ENCODE measurements at places on chromosomes 12 and 14.

DNA sequence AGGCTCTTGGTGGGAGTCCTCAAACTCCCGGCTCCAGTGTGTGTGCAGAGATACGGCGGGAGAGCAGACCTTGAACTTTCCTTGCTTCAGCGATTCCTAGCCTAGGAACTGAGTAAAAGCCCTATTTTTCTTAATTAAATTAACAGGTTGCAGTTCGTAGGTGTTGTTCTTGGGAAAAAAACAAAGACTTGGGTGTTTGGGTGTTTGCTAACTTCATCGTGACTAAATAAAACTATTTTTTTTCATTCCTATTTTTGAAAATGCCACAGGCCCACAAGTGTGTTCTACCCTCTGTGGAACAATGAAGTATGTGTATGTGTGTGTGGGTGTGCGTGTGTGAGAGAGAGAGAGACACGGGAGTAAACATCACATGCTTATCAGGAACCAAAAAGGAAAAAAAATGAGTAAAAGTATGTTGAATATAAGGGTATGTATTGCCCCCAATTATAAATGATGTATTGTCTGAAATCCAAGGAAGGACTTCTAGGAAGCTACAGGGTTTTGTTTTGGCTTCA lies 651 bp downstream of the TMEM117 start:
- DNase-seq: no peak

DNA sequence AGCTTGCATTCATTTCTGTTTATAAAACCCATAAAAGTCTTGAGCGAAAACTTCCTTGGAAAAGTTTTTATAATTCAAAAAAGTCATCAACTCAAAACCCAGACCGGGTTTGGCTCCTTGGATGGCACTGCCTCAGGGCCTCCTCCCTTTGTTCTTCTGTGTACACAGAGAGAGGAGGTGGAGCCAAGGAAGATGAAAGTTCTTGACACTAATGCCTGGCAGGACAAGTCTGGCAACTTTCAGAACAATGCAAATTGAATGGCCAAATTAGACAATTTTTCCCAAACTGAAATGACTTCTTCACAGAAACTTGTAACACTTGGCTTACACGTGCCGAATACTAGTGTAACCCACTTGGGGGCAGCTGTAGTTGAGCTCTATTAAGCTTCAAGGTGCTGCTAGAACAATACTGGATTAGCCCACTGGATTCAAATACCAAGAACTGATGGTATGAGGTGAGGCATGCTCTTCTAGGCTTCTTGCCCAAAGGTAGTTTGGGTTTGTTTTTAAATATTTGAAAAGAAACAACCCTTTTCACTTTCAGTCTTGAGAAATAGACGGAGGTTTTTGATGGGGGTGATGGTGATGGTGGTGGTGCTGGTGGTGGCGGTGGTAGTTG lies 86.6 kb upstream of the FRMD6 start:
- no peak for DNase-seq

- no peak for DNase-seq
These were observed 471.8 kb upstream of the FLRT2 start for GRCh38 chr14:85058150-85058549.

GRCh38 chr12:24997970-24998582 lies 49.2 kb upstream of the BCAT1 start:
- DNase-seq: no peak

- DNase-seq: no peak
These were observed 63.7 kb downstream of the ZNF664 start for GRCh38 chr12:124036657-124037109.

- no peak for DNase-seq
These were observed 405.2 kb downstream of the EGLN3 start for GRCh38 chr14:33545696-33546095.

DNA sequence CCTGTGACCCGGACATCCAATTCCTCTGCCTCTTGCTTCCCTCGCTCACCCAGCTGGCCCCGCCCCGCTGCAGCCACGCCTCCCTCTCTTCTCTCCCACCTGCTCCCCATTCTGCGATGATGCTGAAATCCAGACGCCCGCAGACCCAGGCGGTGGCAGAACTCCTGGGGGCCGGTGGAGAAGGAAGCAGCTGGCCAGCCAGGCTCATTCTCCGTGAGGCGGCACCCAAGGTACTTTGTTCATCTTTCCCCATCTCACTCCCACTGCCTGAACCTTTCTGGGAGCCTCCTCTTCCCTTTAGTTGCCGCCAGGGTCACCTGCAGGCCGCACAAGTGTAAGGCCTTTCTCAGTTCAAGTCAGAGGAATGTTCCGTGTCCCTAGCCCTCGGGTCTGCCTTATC lies 35.7 kb downstream of the FOXN4 start:
- no peak for DNase-seq

- no peak for DNase-seq
These were observed 200.7 kb upstream of the SLC38A2 start for GRCh38 chr12:46573347-46573658.

DNA sequence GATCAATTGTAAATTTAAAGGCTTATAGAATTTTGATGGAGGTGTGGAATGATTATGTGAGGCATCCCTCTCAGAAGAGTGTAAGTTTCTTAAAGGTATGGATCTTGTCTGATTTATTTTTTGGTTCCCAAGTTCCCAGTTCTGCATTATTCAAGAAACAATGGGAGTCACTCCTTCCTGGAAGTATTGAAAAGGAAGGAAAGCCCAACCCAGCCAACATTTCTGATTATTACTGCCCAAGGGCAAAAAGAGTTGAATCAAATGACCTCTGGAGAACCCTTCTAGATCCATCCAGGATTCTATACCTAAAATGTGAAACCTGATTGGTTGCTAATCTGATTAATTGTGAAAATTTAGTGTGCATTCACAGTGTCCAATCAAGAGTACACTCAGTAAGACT lies 166.2 kb downstream of the ANO2 start:
- DNase-seq: no peak

DNA sequence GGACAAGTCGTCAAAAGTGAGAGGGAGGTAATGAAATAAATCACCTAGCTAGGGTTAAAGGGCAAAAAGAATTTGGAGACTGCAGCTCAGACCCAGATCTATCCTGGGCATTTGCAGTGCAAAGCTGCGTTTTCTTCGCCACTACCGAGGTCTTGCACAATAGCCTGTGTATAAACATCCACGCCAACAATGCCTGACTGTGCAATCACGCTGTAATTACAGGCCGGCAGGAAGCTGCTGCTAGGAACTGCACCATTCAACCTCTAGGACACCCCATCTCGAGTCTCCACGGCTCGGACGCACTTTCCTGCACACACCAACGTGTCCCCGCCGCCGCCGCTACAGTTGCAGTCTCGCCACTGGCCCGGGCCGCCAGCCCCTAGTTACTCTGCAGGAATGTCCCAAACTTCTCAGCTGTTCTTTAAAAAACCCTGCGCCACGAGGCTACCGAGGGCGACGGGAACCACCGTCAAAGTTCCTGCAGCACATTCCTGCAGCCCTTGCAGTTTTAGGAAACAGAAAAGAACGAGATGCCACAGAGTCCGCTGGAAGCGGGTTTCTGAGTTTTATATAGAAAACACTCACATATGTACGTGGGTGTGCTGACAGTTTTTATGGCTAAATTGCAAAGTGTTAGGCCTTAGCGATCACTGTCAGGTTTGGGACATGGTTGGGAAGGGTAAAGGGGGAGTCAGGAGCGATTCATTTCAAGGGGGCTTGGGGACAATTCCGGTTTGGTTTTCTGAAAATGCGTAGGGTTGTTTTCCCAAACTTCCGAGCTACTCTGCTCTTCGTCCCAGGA lies 65.6 kb upstream of the PTGR2 start:
- DNase-seq: peak; percentile 29

- DNase-seq: no peak
These were observed 25.8 kb upstream of the LRTM2 start for GRCh38 chr12:1794440-1795090.

- DNase-seq: no peak
These were observed 124.0 kb downstream of the ESR2 start for GRCh38 chr14:64170181-64170580.

DNA sequence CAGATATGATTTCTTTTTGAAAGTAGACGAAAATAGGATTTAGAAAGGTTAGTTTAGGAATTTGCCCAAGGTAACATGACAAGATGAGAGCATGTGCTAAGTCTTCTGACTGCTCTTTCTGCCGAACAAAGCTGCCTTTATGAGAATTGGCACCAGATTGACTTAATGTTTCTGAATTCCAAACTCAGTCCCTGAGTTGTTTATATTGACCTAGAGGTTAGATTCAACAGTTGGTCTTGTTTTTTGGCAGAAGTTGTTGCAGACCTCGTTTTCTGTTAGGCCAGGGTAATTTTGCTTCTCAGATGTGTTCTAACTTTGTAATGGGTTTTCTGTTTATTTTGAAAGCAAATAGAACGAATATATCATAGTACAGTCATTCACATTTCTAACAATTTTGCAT lies 61.5 kb upstream of the LRTM2 start:
- DNase-seq: no peak

DNA sequence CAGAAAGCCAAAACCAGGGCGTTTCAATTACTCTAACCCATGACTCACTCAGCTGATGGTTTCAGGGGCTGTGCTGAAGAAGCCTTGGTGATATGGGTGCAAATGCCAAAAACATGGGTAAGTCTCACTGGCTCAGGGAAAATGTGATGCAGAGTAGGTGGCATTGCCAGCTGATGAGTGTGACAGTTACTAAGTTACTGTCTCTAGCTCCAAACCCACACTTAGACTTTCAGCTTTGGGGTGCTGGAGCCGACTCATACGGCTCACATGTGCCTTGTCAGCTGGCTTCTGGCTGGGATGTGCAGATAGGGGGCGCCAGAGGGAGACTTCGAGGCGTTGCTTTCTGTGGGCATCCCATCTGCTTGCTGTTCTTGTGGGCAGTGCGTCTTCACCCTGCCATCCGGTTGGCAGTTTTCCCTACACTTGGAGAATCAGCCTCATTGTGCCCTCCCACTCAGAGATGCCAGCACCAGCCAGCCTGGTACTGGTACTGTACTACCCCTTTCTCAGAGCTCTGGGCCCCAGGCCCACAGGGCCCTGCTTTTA lies 11.1 kb upstream of the KRT7 start:
- DNase-seq: peak; percentile 20

DNA sequence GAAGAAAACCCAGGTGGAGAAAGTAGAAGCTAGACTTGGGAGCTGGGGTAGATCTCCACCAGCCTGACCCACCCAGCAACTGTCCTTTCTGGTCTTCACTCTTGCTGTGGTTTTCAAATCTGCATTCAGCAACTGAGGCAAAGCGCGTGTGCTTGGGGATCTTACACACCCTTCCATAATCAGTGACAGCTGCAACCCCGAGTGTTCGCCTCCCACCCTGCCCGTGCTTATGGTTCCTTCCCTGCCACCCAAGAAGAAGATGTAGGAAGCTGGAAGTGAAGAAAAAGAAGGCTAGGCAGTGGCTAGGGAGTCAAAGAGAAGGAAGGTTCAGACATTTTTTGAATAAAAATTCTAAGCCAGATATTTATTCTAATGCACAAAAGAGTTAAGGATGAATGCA lies 162.6 kb upstream of the CCND2 start:
- DNase-seq: no peak

DNA sequence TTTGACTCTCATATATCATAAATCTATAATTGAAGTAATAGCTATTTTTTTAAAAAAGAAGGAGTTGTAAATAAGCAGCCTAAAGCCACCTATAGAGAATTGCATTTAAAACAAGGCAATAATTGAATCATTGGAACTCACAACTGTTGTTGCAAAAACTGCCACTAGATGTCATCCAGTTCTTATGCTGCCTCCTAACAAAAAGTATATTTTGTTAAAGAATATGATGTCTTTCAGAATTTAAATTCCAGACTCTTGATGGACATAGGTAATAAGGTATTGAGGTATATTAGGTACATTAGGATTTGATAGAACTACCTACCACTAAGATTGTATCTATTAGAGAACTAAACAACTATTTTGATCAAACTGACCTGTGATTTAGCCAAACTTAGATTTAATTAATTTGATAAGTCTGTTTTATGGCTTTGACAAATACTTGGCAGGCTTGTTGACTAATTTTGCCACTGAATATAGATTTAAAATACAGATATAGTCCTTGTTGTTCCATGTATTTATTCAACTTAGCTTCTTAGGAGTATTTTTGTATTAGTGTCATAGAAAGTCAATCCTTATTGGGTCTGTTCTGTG lies 401.4 kb downstream of the RPL10L start:
- no peak for DNase-seq

DNA sequence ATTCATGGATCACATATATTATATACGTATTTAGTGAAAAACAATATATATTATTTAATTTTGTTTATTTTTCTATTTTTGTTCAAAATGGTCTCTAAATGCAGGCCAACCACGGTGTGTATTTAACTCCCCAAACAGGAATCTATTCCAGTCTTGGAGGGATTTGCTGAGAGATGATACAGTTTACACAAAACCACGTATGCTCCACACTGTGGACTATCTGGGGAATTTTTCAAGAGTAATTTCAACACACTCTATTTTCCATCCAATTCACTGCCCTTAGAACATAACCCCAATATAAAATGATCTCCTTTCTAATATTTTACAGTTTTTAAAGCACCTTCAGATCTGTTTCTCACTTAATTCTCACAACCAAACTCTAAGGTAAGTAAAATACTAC lies 15.3 kb downstream of the EML1 start:
- DNase-seq: no peak

GRCh38 chr12:88227871-88228270 lies 85.8 kb downstream of the TMTC3 start:
- no peak for DNase-seq

- DNase-seq: no peak
These were observed 558 bp downstream of the TEX22 start for GRCh38 chr14:105398726-105399465.

- DNase-seq: no peak
These were observed at the start of gene PIANP for GRCh38 chr12:6700646-6701051. Gene PIANP (minus strand): TSS chr12:6700815. CDS start chr12:6698061, 2,754 bp downstream.

DNA sequence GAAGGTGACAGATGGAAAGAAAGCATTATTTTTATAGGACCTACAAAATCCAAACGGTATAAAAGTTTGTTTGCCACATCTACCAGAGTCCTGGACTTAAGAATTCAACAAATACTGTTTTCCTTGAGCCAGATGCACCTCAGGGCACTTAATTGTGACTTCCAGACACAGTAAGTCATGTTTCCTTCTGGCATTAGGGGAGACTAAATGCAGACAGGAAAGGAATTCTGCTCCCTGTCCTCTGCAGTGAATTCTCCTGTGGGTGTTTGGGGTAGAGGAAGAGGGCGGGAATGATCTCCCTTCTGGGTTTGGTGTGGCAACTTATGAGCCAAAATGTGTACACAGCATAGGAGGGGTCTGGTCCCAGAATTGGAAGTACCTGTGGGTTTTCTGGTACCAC lies 93.9 kb upstream of the ZDHHC17 start:
- no peak for DNase-seq
